ENCODE measurements at places on chromosomes 16 and 17.

- peaks cover 20% of the 10 kb centered on the region for H3K4me1 ChIP-seq
- H3K27me3 ChIP-seq = no peaks in the 10 kb centered on the region
- H3K4me3 ChIP-seq = no peak overlapping the region
- no peak overlapping the region for H3K27ac ChIP-seq
- DNase-seq = no peak
These were observed 4.6 kb upstream of the TAF15 start for GRCh38 chr17:35804658-35805192.

- DNase-seq = no peak
- H3K27ac ChIP-seq = no peak overlapping the region
- no peak overlapping the region for H3K4me3 ChIP-seq
- H3K4me1 ChIP-seq = no peaks in the 10 kb centered on the region
- H3K36me3 ChIP-seq = no peaks in the 10 kb centered on the region
- no peaks in the 10 kb centered on the region for H3K27me3 ChIP-seq
These were observed 48.1 kb downstream of the RPH3AL start for GRCh38 chr17:304461-304860.

DNA sequence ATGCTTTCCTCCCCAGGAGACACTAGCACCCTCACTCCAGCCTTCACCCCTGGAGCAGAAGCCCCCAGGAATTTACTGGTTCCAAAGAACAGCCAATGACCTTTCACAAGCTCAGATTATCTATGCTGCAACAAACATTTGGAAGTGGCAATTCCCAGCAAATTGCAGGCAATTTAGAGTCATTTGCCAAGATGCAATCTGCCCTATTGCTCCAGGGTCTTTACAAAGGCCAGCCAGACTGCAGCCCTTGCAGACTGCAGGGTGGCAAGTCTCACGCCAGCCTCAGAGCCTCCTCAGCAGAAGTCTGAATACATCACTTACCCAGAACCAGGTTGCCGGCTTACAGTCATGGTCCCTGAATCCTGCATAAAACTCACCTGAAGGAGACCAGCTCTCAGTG, 21.8 kb downstream of the AXIN1 start:
- H3K27me3 ChIP-seq = no peaks in the 10 kb centered on the region
- H3K36me3 ChIP-seq = no peaks in the 10 kb centered on the region
- H3K4me1 ChIP-seq = peaks cover 52% of the 10 kb centered on the region
- no peak overlapping the region for H3K4me3 ChIP-seq

DNA sequence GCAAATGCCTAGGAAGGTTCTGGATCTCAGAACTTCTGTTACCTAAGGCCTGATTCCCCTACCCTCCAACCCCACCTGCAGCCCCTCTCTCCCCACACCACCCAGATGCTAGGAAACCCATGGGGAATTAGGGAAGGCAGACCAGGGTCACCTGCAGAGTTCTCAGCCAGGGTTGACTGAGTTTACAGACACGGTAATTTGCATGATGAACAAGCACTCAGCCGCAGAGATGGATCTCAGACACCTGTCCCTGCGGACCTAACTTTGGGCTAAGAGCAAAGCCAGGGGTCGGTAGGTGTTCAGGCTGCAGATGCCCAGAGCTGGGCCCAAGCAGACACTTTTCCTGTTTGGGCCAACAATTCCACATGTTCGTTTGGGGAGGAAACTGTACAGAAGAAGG, 2.9 kb downstream of the ABI3 start:
- no peaks in the 10 kb centered on the region for H3K36me3 ChIP-seq
- peaks cover 90% of the 10 kb centered on the region for H3K4me1 ChIP-seq
- DNase-seq = no peak
- peak overlapping the region; percentile 35 for H3K4me3 ChIP-seq
- no peak overlapping the region for H3K27ac ChIP-seq

GRCh38 chr16:48371393-48371780, 13.8 kb downstream of the SIAH1 start:
- no peak for DNase-seq
- H3K4me3 ChIP-seq = no peak overlapping the region
- H3K27me3 ChIP-seq = no peaks in the 10 kb centered on the region
- H3K4me1 ChIP-seq = peaks cover 16% of the 10 kb centered on the region

- H3K4me3 ChIP-seq = no peak overlapping the region
- no peaks in the 10 kb centered on the region for H3K36me3 ChIP-seq
- H3K27me3 ChIP-seq = no peaks in the 10 kb centered on the region
These were observed 807.0 kb upstream of the SOX9 start for GRCh38 chr17:71313866-71314265.

DNA sequence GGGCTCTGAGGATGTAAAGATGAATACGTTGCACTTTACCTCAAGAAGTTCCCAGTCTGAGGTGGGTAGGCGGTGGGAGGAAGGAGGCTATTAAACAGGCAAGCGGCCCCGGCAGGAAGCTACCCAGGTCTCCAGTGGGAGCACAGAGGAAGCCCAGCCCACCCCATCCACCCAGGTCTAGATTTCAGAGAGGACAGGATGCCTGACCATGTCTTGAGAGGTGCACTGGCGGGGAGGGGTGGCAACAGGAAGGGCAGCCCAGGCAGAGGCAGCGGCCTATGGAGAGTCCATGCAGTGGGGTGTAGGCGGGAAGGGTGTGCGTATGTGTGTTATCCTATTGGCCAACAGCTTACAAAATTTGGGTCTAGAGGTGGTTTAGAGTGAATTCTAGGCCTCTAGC, 13.9 kb downstream of the SARM1 start:
- H3K4me3 ChIP-seq = peak overlapping the region; percentile 96
- no peaks in the 10 kb centered on the region for H3K27me3 ChIP-seq
- H3K27ac ChIP-seq = no peak overlapping the region
- DNase-seq = no peak
- H3K4me1 ChIP-seq = peaks cover 19% of the 10 kb centered on the region
- peaks cover 6% of the 10 kb centered on the region for H3K36me3 ChIP-seq

GRCh38 chr17:35801583-35802224, 6.3 kb upstream of the MMP28 start:
- DNase-seq = no peak
- H3K4me1 ChIP-seq = peaks cover 11% of the 10 kb centered on the region
- no peaks in the 10 kb centered on the region for H3K36me3 ChIP-seq
- H3K27me3 ChIP-seq = peaks cover 10% of the 10 kb centered on the region
- no peak overlapping the region for H3K27ac ChIP-seq

DNA sequence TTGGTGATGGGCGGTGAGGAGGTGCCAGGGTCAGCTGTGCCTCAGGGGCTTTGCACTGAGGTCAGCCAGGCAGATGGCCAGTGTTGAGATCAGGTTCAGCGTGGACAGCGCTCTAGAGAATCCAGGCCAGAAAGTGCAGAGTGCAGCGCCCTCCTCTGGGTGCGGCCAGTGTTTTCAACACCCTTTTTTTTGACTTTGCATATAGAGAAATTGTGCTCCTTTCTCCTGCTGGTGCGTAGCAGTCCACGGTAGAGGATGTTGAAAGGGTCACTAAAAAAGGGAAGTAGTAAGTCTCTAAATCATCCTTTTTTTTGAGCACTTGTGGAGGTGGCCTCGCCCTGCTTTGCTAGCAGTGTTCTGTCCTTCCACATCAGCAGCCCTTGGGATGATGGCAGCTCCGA, 53.9 kb downstream of the BANP start:
- peaks cover 28% of the 10 kb centered on the region for H3K36me3 ChIP-seq
- H3K4me1 ChIP-seq = no peaks in the 10 kb centered on the region
- no peak overlapping the region for H3K27ac ChIP-seq
- H3K27me3 ChIP-seq = no peaks in the 10 kb centered on the region
- DNase-seq = no peak

DNA sequence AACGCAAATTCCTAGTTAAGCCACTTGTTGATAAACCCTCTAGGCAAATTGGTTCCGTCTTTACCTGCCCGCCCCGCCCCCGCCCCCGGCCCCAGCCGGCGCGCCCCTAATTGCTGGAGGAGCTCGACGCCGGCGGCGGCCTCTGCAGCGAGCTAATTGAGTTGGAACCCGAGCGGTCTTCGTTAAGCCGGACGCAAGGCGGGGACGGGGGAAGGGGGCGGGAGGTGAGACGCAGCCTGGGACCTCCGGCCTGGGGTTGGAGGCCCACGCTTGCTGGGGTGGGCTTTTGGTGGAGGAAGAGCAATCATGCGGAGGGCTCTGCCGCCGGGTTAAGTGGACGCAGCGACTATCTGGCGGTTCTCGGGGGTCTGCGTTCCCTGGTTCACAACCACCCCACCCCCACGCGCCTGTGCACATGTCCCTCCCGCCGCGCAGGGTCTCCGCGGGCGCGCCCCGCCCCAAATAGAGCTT, 12.7 kb upstream of the FOXF1 start:
- no peak for DNase-seq
- H3K27ac ChIP-seq = no peak overlapping the region
- no peaks in the 10 kb centered on the region for H3K4me1 ChIP-seq
- H3K27me3 ChIP-seq = peaks cover 21% of the 10 kb centered on the region
- H3K4me3 ChIP-seq = no peak overlapping the region

- H3K27me3 ChIP-seq = no peaks in the 10 kb centered on the region
- H3K36me3 ChIP-seq = no peaks in the 10 kb centered on the region
- H3K4me3 ChIP-seq = no peak overlapping the region
- H3K4me1 ChIP-seq = peaks cover 95% of the 10 kb centered on the region
- no peak overlapping the region for H3K27ac ChIP-seq
These were observed 5.7 kb upstream of the NR1D1 start for GRCh38 chr17:40105861-40106759.

- H3K27me3 ChIP-seq = no peaks in the 10 kb centered on the region
- H3K4me1 ChIP-seq = no peaks in the 10 kb centered on the region
- no peaks in the 10 kb centered on the region for H3K36me3 ChIP-seq
- DNase-seq = no peak
- no peak overlapping the region for H3K4me3 ChIP-seq
These were observed 20.1 kb upstream of the ADCY9 start for GRCh38 chr16:4136229-4136813.

DNA sequence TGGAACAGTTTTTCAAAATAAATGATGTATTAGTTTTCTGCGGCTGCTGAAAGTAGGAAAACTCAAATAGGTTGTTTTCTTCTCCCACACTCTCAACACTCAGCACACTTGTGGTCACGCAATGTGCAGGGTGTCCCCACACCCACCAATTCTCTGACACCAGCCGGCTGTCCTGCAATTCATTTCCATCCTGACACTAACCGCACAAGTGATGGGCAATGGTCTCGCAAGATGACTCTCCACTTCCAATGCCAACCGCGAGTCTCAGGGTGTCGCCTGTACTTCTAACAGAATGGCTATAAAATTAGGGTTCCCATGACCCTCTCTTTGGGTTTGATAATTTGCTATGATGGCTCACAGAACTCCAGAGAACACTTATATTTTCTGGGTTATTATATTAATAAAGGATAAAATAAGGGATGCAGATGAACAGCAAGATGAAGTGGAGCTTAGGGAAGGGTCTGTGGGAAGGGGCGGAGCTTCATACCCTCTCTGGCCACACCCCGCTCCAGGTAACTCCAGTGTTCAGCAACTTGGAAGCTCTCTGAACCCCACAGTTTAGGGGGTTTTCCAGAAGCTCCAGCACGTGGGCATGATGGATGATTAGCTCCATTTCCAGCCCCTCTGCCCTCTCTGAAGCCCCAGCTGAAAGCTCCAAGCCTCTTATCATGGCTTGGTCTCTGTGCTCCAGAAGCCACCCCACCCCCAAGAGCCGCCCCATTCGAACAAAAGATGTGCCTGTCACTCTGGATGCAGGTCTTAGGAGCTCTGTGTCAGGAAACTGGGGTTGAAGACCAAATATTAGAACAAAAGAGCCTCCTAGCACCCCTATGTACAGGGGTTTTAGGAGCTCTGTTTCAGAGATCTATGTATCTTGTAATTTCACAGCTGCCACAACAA, 19.8 kb downstream of the TAF1C start:
- no peak for DNase-seq
- H3K27me3 ChIP-seq = no peaks in the 10 kb centered on the region
- H3K4me3 ChIP-seq = no peak overlapping the region

DNA sequence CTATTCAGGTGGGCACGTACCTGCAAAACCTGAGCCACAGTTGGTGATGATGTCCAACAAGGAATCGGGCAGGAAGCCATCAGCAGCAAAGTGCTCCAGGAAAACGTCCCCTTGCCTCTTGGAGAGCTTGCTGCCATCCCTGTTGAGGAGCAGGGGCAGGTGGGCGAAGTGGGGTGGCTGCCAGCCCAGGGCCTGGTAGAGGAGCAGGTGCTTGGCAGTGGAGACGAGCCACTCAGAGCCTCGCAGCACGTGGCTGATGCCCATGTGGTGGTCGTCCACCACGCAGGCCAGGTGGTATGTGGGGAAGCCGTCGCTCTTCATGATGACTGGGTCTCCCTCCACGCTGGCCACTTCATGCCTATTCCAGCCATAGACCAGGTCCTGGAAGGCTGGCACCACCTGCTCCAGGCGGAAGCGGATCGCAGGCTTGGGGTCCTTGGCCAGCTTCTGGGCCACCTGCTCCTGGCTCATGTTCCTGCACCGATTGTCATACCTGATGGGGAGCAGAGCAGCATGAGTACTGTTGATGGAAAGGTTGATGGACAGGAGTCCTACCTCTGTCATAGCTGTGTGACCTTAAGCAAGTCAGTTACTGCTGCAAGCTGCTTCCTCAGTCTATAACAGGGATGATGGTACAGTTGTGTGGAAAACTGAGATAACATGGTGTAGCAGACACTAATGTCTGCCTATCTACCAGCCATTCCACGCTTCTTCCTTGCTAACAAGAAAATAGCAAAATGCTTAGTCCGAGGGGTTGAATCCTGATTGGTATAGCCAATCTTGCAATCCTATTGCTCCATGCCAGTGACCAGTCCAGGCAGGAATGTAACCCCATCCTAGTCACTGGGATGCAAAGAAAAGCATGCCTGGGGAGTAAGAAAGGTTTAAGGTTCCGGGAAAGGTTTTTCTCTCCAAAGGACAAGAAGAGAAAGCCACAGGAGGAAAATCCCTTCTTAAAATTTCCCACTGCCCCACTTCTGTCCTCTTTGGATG, 22.0 kb downstream of the EARS2 start:
- no peak overlapping the region for H3K27ac ChIP-seq
- H3K27me3 ChIP-seq = no peaks in the 10 kb centered on the region
- H3K36me3 ChIP-seq = peaks cover 20% of the 10 kb centered on the region
- no peaks in the 10 kb centered on the region for H3K4me1 ChIP-seq
